ENCODE measurements at places on chromosomes 13 and 19.
A peak's percentile ranks its signal among the peaks of the same experiment; 100 is the strongest.

- peak; percentile 17 for DNase-seq
These were observed 19.8 kb upstream of the CEACAM4 start for GRCh38 chr19:41646589-41647204.

DNA sequence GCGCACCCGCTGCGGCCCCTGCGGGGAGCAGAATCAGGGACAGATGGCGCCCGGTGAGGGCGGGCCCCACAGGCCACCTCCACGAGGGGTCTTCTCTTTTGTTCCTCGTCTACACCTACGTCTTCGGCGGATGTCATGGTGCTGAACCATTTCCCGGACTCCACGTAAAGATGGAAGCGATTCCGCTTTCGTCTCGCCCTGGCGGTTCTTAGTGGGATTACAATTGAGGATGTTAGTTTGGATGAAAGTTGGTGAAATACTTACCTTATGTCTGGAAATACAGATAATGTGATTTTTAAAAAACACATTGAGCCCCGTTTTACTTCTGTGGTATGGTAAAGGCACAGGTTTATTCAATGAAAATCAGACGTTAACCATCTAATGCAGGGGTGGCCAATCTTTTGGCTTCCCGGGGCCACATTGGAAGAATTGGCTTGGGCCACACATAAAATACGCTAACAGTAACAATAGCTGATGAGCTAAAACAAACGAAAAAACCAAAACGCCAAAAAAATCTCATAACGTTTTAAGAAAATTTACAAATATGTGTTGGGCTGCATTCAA lies 1.4 kb upstream of the ZMYM5 start:
- DNase-seq = peak; percentile 80

- peak; percentile 14 for DNase-seq
These were observed 17.7 kb upstream of the PTPRS start for GRCh38 chr19:5358173-5358800.

- DNase-seq = peak; percentile 15
These were observed 18.2 kb downstream of the ARHGAP33 start for GRCh38 chr19:35793381-35794165.

All from fibroblast of pulmonary artery (primary cell).